Spleen (tissue), 13 donors: ENCODE measurements at places on chromosomes 16 and 17. TPM values are rescaled to one million over a fixed set of nuclear protein-coding genes. Genes with fewer than 3 reads are reported as not detected.

The GLIS2 gene
- total RNA-seq, result 2.0 TPM

The KRTAP2-1 gene
- not detected for total RNA-seq

The KRTAP4-7 gene
- total RNA-seq, result not detected

DNA sequence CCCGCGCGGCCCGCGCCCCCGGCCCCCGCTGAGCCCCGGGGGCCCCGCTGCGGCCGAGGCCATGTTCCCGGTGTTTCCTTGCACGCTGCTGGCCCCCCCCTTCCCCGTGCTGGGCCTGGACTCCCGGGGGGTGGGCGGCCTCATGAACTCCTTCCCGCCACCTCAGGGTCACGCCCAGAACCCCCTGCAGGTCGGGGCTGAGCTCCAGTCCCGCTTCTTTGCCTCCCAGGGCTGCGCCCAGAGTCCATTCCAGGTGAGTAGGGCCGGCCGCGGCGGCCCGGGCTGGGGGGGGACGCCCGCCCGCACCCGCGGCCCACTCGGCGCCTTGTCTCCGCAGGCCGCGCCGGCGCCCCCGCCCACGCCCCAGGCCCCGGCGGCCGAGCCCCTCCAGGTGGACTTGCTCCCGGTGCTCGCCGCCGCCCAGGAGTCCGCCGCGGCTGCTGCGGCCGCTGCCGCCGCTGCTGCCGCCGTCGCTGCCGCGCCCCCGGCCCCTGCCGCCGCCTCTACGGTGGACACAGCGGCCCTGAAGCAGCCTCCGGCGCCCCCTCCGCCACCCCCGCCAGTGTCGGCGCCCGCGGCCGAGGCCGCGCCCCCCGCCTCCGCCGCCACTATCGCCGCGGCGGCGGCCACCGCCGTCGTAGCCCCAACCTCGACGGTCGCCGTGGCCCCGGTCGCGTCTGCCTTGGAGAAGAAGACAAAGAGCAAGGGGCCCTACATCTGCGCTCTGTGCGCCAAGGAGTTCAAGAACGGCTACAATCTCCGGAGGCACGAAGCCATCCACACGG lies 504 bp downstream of the MAZ start:
- H3K4me3 ChIP-seq, result peak overlapping the region; percentile 45
- H3K4me1 ChIP-seq, result peaks cover 46% of the 10 kb centered on the region
- DNase-seq, result peak; percentile 93
- H3K27ac ChIP-seq, result peak overlapping the region; percentile 93

DNA sequence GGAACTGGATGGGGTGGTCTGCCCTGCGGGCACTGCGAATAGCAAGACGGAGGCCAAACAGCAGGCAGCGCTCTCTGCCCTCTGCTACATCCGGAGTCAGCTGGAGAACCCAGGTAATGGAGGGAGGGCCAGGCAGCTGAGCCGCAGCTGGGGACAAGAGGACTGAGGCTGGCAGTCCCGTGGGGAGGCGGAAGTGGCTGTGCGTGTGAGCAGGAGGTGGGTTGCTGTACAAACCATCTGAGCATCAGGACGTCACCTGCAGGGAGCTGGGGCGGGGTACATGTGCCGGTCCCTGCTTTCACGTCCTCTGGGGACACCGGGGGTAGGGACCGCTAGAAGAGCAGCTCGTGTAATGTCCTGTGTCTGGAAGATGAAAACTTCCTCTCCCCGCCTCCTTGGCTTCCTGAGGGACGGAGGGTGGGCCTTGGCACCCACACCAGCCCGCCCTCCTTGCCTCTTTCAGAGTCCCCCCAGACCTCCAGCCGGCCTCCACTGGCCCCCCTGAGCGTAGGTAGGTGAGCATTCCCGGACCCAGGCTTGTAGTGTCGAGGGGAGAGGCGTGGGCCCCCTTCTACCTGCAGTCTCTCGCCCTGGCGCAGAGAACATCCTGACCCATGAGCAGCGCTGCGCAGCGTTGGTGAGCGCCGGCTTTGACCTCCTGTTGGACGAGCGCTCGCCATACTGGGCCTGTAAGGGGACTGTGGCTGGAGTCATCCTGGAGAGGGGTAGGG lies 3.7 kb downstream of the ADAD2 start:
- no peak overlapping the region for H3K27ac ChIP-seq
- peaks cover 16% of the 10 kb centered on the region for H3K27me3 ChIP-seq
- H3K36me3 ChIP-seq, result no peaks in the 10 kb centered on the region
- DNase-seq, result no peak
- H3K4me1 ChIP-seq, result no peaks in the 10 kb centered on the region

- peak overlapping the region; percentile 99 for H3K27ac ChIP-seq
- peak overlapping the region; percentile 96 for H3K4me3 ChIP-seq
- peak; percentile 97 for DNase-seq
- no peaks in the 10 kb centered on the region for H3K27me3 ChIP-seq
- peaks cover 31% of the 10 kb centered on the region for H3K36me3 ChIP-seq
Measured at GRCh38 chr17:7237761-7238419, 1.4 kb downstream of the PHF23 start.
